Inflammatory macrophage (primary cell): ENCODE measurements at places on chromosomes 2 and 18.
A peak's percentile ranks its signal among the peaks of the same experiment; 100 is the strongest.

GRCh38 chr2:47708801-47709499 is 74.0 kb upstream of the MSH6 start:
- no peak for DNase-seq

GRCh38 chr18:3192286-3192685 is 27.5 kb downstream of the MYOM1 start:
- no peak for DNase-seq

DNA sequence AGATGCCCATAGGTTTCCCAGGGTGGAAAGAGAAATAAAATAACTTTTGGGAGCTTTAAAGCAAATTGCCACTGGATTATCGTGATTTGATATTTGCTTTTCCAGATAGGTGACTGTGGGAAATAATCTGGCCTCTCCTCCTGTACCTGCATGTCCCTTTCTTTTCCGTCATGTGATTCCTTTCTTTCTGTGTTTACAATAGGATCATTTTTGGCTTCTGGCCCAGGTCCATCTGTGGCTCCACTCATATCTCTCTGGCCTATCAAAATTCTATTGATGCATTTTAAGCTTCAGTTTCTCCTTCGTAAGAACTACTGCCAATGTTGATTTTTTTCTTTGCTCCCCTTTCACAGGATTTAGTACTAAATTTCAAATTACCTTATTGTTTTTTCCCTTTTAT is 153.6 kb downstream of the CCDC85A start:
- DNase-seq = no peak

DNA sequence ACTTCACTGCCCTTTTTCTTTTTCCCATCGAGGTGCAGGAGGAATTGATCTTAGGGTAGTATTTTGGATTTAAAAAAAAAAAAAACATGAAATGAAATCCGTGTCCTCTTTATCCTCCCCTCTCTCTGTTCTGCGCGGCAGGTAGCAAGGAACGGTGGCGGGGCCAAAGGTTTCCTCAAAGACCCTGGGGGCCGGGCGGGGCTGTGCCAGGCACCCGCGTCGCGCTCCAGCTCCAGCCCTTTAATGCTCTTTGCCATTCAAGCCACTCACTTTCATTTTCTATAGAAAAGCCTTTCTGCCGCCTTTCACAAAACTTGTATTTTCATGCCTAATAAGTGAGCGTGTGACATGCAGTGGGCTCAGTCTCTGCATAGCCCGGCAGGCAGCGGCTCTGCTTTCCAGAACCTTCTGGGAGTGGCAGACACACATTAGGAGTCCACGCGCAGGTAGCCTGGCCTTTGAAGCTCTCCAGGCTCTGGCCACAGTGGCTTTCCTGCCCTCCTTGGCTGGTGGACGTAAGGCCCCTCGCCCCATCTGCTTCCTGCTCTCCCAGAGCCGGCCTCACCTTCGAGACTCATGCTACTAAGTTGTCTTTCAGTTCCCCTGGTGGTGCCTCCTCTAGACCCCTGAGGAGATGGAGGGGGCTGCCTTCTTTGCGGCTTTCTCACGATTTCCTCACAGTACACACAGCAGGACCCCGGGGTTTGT is 41.7 kb downstream of the AGAP1 start:
- no peak for DNase-seq

DNA sequence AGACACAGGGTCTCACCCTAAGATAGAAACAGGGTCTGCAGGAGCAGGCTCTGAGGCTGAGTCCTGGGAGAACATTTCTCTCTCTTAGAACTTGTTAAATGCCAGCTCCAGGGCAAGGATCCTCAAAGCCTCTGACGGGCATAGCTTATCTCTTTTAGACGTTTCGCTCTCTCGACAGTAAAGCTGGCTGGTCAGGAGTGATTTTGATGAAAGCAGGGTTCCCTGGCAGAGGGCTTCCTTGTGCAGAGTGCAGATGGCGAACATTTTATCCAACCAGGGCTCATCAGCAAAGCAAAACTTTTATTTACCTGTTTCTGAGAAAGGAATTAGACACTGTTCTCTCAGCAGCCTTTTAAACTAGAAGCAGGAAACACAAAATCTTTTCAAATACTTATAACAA is 350.8 kb downstream of the ALK start:
- no peak for DNase-seq

DNA sequence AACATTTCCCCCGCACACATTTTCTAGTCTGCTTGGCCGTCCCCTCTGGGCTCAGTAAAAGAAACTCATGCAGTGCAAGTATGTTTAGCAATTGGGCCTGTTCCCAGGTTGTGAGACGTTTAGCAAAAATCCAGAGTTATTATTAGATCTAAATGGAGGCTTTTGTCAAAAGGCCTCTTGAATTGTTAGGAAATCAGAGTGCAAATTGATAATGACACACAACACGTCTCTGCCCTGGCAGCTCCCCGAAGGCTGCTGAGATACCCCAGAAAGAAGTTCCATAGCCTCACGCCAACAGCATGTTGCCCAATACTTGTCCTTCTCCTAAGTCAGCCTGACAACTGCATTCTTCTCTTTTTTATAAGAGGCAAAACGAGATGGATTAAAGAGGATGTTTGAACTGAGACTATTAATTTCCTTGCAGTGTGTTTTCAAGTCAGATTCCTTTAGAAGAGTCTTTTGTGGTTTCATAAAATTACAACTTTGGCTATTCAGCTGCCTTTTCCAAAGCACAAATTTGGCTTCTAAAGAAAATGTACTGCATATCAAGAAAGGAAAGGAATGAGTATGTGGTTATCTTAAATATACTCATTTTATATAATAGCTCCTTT is 202.2 kb downstream of the TRIB2 start:
- DNase-seq = no peak

DNA sequence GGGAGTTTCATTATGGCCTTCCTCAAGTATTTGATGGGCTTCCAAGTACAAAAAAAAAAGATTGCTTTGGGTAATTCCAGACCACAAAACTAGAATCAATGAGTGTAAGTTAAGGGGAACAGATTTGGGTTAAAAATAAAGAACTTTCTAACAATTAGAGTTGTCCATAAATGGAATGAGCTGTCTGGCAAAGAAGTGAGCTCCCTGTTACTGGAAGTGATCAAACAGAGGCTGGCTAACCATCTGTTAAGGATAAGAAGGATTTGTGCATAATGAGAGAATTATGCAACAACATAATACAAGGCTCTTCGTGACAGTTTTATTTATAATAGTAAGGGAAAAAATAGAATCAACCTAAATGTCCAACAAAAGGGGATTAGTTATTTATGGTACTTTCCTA is 44.6 kb upstream of the ACVR1 start:
- DNase-seq = no peak

GRCh38 chr2:37984176-37984575 is 59.1 kb downstream of the RMDN2 start:
- DNase-seq = no peak

DNA sequence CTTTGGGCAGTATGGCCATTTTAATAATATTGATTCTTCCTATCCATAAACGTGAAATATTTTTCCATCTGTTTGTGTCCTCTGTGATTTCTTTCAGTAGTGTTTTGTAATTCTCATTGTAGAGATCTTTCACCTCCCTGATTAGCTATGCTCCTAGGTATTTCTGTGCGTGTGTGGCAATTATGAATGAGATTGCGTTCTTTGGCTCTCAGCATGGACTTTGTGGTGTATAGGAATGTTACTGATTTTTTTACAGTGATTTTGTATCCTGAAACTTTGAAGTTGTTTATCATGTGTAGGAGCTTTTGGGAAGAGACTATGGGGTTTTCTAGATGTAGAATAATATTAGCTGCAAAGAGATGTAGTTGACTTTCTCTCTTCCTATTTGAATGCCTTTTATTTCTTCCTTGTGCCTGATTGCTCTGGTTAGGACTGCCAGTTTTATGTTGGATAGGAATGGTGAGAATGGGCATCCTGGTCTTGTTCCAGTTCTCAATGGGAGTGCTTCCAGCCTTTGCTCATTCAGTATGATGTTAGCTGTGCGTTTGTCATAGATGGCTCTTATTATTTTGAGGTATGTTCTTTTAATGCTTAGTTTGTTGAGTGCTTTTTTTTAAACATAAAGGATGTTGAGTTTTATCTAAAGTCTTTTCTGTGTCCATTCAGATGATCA is 27.0 kb upstream of the THUMPD2 start:
- no peak for DNase-seq

DNA sequence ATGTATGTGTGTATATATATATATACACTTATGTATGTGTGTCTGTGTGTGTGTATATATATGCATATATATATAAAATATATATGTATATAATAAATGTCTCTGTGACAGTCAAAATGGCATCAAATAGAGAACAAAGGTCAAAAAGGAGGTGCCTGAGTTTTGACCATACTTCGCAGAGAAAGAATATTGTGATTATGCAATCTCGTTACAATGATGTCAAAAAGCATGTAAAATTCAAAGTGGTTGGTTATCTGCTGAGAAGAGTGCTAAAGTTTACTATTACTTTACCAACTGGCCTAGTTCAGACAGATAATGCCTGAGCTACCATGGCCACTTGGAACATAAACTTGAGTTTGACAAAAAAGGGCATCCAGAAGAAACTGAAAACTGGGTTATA is 375.0 kb downstream of the NBAS start:
- DNase-seq = no peak

- peak; percentile 67 for DNase-seq
These were observed 105.0 kb upstream of the ZFP36L2 start for GRCh38 chr2:43331422-43331821.

DNA sequence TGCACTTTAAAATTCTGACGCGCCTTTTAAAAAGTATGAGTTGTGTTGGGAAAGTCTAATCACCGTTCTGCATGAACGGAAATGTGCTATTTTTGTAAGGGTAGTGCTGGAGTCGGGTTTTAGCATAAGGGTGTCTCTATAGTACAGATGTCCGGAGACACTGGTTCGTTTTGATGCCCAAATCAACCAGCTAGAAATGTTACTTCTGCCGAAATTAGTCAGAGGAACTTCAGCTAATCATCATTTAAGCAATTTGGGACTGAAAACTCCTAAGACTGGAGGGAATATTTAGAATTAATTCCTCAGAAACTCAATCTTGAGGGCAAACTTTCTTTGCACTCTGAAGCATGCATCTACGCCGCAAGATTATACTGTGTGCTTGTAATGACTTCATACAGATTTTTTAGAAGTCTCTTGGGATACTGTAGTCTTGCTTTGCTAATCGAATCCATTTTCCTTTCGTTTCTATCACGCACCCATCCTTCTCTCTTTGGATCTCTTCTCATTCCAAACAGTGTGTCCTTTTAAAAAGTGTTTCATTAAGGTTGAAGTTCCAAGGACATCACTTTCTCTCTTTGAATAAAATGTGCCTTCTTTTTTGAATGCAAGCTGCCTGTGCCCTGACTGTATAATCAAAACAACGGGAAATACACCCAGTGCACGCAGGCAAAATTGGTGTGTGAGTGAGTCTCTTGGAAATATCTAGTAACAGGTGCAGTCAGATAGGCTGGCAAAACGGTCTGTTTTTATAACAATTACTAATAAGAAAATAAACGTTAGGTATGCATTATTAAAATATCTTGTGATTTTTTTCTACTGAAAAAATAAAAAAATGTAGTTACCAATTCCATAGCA is 270.9 kb upstream of the TCF4 start:
- DNase-seq = no peak

- DNase-seq = peak; percentile 94
These were observed 21.5 kb upstream of the TMEM87B start for GRCh38 chr2:112033600-112033999.

DNA sequence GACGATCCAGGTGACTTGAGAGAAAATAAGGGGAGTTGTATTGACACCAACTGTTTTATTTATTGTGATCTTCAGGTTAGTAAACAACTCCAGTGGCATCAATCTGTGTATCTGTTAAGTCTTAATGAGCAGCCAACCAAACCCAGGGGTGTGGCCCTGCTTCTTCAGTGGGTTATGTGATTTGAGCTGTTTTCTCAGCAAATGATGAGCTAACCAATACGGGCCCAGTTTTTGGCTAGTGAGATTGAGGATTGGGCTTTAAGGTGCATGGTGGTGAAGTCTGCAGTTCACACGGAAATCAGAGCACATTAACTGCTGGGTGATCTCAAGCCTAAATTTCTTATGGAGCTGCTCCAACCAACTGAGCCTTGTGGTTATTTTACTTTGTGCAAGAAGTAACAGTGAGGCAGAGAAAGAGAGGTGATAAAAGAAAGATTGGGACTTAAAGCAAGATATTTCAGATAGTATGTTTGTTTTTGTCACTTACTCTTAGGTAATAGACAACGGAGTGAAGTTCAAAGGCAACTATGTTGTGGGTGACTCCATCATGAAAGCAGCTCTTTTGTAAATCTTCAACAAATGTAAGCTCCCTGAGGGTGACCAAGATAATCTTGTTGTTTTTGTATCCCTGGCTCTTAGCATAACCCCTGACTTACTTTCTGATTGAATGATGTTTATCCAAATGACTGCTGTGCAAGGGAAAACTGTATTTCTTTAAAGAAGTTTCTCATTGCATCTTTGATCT is 2.4 kb downstream of the MTCL1 start:
- no peak for DNase-seq

DNA sequence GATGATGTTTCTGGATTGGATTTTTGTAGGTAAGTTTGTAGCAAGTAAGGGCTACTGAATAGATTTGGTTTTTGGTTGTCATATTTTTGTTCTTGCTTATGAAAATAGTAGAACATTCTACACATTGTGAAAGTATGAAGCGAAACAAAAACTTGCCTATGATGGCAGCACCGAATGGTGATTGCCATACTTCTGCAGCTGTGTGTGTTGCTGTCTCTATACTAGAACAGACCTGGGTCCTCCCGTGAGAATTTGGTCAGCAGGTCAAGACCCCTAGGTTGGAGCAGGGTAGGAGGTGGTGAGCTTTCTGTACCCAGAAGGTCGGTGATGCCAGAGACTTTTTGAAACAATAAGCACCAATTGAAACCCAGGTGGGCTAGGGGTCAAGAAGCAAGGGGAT is 322.6 kb downstream of the PRKCE start:
- no peak for DNase-seq

GRCh38 chr2:74525717-74526648 is at the start of gene DQX1:
TSS of gene DQX1 (minus strand) at chr2:74526231. CDS start at chr2:74525729, 502 bp downstream.
- peak; percentile 52 for DNase-seq

DNA sequence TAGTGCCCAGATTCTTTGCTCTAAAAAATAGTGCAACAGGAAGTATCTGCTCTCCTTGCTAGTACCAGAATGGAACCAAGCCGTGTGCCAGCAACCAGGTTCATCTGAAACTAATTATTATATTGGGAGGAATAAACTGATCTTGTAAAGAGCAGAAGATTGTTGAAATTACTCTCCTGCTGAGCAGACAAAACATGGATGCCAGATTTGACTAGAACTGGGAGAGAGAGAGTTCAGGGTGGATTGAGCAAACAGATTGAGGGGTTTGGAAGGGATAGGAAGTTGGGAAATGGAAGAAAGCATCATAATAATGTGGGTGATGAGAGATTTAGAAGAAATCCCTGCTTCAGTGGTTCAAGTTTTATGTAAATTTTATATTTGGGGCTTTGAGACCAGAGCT is 160.1 kb upstream of the RASGRP3 start:
- DNase-seq = no peak

- DNase-seq = no peak
These were observed 16.6 kb upstream of the PSME4 start for GRCh38 chr2:53987336-53987921.

- no peak for DNase-seq
These were observed 1074.4 kb upstream of the GYPC start for GRCh38 chr2:125581557-125581956.

DNA sequence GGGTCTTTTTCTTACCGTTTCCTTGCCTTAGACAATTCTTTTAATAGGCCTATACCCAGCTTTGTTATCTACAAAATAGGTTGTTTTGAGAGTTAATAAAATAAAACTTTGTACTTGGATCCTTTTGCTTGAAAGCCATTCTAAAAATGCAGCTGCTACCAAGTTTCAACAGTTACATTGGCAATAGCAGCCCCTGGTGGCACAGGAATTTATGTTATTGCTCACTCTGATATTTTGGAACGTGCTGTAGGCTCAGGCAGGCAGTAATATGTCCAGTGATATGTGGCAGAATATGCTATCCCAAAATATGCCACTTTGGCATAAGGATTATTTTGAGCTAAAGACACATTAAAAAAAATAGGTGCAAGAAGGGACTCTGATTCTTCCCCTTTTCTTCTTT is 6.7 kb upstream of the COMMD1 start:
- DNase-seq = peak; percentile 26
